ENCODE measurements at places on chromosomes 6 and 20.

DNA sequence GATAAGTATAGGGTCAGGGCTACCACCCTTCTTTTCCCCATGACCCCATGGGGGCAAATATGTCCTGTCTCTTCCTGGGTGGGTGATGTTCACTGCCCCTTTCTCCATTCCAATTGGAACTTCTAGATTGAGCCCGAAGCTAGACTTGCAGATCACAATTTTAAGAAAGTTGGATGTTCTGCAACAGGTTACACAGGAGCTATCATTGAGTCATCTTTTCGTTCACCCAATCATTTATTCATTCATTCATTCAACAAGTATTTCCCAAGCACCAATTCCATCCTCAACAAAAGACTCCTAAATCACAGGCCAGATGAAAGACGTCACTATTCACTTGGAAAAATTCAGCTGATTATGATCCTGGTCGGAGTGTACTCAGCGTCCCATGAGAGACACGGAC is 71.0 kb upstream of the FOXP4 start:
- no peak for DNase-seq

DNA sequence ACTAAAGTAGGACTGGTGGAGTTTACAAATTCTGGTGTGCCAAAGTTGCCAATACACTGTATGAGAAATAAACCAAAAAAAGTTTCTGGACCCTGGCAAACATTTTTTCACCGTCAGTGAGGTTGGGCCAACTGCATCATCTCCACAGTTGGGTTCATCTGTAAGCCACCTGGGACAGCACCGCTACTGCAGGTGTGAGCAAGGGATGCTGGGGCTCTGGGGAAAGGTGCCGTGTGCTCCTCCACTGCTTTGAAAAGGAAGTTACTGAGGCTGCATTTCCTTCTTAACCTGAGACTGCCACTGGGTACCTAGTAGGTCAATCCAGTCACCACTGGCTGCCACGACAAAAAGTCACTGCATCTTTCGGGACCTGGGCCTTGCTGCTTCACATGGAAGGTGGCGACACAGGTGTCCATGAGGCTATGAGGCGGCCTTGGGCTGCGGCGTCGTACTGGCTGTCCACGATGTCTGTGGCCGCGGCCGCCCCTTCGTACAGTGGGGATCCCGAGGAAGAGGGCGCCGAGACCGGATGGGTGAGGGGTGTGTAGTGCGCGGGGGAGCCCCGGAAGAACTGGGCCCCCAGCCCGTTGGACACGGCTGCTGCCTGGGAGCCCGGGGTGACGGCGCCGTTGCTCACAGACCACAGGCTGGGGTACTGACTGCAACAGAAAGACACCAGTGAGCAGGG is 9.6 kb downstream of the TBXT start:
- no peak for DNase-seq

GRCh38 chr20:48608756-48609155 is 219.0 kb downstream of the PREX1 start:
- DNase-seq = no peak

DNA sequence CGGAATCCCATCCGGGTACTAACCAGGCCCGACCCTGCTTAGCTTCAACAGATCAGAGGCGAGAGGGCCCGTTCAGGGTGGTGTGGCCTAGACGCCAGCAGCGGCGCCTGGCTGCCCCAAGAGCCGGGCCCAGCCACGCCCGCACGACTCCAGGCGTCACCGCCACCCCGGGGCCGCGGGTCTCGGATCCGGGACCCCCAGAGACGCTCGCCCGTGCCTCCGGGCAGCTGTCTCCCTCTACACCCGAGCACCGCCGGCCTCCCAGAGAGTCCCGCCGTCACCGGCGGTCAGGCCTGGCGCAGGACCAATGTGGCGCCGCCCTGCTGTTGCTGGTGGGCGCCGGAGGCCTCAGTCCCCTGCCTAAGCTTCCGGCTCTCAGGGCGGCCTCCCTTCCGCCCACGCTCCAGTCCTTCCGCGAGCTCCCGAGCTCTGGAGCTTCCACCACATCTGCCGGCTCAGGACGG is 441.2 kb upstream of the DEFB115 start:
- no peak for DNase-seq

- DNase-seq = no peak
Observed at GRCh38 chr6:113570161-113570560, 287.0 kb upstream of the MARCKS start.

DNA sequence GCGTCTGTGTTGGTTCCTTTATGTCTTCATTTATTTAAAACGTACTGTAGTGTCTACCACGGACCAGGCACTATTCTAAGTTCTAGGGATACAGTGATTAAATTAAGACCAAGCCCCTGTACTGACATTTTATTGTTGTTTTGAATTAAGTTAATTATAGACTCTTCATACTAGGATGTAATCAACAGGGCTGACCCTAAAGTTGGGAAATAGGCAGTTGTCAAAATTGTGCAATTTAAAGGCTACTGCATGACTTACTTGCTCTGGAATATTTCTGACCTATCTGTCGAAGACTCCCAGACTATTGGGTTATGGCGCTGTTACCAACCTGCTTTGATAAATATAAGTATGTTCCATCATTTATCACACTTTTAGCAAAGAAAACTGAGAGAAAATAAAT is 6.7 kb downstream of the MYO6 start:
- DNase-seq = no peak

GRCh38 chr6:139256087-139256486 is 35.7 kb downstream of the TXLNB start:
- no peak for DNase-seq

DNA sequence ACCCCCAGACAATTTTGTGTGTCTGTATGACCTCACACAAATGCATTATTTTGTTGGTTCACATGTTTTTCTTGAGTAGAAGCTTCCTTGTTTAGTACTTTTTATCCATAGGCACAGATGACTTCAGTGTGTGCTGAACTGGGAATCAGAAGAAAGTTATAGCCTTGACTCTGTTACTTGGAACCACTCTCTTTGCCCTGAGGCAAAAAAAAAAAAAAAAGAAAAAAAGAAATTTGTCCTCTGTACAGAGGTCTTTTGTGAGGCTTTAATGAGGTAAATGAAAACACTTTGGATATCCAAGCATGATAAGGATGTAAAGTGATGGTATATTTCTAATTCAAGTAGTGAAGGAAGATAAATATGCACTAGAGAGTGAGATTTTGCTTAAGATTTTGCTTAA is 51.9 kb downstream of the TRMT11 start:
- no peak for DNase-seq

DNA sequence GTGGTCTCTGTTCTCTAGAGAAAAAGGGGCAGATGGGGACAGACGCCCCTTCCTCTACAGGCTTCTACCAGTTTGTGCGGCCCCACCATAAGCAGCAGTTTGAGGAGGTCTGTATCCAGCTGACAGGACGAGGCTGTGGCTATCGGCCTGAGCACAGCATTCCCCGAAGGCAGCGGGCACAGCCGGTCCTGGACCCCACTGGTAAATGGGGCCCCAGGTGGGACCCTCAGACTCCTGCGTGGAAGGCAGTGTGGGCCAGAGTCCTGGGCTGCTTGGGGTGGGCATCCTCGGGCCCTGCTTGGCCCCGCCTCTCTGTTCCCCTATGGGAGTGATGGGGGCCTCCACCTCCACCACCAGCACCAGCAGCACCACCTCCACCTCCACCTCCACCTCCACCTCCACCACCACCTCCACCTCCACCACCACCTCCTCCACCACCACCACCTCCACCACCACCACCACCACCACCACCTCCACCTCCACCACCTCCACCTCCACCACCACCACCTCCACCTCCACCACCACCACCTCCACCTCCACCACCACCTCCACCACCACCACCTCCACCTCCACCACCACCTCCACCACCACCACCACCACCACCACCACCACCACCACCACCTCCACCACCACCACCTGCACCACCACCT is 3.2 kb upstream of the TNFRSF6B start:
- no peak for DNase-seq

DNA sequence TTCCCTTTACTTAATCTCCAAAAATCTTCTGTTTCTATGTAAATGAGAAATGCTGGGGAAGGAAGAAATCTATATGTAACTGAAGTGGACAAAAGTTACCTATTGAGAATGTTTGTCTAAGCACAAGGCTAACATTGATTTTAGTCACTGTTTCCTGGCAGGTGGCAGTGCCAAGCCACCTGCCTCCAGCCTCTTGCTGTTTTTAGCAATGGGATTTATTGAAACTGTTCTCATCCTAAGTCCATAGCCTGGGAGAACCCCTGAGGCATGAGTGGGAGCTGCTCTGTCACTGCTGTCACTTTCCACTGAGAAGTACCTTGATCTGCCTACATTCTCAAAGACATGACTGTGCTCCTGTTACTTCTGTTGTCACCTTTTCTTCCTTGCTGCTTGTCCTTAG is 14.7 kb downstream of the ENPP3 start:
- no peak for DNase-seq

DNA sequence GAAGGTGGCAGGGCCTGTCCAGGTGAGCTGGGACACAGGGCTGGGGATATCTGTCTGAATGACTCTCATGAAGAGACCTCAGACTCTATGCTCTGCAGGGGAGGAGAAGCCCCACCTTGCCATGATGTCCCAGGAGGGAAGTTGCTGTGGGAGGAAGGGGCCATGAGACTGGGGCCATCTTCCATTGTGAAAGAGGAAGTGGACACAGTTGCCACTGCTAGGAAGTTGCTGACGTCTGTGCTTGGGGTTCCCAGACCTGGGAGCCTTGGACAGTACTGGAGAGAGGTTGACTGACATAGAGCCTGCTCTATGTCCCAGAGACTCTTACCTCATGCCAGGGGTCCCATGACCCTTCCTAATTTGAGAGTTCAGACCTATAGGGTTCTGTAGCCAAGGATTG is 24.5 kb downstream of the SIRPB1 start:
- no peak for DNase-seq

DNA sequence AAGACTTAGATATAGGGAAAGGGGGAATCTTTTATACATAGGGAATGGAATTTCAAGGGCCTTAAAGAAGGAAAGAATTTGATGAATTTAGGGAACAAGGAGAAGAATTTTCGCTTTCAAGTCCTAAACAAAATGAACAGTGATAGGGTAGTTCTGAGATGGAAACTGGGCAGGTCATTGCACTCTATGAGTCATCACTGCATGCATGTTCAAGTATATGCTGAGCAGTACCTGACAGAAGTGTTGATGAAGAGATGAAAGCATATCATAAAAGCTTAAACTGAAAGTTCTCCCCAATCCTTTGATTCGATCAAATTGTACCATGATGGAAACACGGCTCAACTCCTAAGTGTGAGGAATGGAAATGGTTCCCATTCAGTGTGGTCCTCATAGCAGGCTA is 271.0 kb downstream of the TSHZ2 start:
- DNase-seq = no peak

DNA sequence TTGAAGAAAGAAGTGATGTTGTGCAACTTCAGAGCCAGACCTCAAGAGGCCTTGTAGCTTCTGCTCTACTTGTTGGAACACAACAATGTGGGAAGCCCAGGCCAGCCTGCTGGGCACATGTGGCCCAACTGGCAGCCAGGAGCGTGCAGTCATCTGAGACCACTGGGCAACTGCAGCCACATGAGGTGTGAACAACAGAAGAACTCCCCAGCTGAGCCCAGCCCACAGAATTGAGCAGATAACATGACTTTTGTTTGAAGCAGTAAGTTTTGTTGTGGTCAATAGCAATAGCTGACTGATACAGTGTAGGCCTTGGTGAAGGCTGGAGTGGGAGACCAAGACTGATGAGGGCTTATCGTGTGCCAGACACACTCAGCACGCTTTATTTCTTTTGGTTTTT is 8.6 kb upstream of the ADAM33 start:
- no peak for DNase-seq

DNA sequence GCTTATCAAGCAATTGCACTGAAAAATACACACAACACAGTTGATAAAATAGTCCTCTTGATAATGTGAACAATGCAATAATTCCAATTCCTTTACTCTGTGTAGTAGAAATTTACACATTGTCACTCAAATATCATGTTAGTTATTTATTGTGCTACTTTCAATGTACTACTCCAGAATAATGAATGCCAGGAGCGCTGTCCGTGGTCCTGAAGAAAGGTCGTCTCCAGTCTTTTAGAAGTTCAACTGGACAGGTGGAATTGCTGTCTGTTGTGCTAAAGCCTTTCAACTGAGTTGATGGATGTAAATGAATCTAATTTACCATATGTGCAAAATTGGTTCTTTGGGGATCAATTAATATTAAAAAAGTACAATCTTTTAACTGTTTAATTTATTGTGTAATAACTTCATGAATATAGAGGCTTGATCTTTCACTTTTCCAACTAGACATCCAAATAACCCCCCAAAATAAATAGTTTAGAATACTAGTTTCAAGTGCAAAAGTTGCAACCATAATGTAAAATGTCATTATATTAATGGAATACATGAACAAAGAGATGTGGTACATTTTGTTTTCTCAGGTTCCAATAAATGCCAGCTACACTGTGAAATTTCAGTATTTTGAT is 3.2 kb downstream of the GRIK2 start:
- DNase-seq = peak; percentile 82

- DNase-seq = no peak
Observed at GRCh38 chr6:143299253-143300166, 151.0 kb downstream of the ADAT2 start.

DNA sequence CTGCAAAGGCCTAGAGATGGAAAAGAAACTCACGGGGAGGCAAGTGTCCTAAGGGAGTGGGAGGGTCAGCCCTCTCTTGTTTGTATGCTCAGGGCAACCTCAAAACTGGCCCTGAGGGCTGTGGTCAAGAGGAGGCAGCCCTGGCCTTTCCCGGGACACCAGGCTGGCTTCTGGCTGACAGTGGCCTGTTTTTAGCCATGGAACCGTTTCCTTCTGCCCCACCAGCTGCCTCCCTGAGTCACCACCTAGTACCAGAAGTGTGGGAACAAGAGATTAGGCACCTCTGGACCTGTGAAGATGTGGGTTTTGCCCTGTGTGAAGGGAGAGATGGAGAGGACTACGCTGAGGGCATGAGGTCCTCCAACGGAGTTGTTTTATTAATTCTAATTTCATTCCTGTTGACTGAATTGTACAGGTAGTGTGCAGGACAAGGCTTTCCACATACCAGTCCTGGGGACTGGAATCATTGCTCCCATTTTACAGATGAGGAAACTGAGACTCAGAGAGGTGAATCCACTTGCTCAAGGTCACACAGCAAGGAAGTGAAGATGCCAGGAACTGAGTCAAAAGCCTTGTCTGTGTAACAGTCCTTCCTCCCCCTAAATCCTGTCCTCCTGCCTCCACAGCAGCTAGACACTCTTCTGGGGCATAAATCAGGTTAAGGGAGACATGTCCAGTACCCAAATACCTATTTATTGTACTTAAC is 5.5 kb downstream of the FOXS1 start:
- DNase-seq = no peak

DNA sequence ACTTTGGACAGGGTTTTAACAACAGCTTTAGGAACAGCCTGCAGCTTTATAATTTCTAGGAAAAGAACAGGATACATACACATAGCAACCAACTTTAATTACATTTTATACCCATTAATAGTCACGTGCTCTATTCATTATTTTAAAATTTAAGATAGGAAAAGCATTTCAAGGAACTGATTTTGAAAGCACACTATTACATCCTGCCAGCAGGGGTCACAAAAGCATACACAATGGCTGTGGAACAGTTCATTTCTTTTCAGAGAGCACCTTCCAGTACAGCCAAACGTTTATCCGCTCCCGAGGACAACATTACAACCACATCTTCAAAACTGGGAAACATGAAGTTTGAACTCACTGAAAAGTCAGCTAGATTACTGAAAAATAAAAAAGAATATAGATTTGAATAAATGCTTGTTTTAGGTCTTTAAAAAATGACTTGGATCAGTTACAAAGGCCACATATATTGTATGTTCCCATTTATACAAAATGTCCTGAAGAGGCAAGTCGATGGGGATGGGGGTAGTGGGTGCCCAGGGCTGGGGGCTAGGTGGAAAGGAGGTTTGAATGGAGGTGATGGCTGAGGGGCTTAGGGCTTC is 104.6 kb upstream of the EXOC2 start:
- peak; percentile 39 for DNase-seq

- no peak for DNase-seq
Observed at GRCh38 chr6:3147914-3148757, 9.2 kb downstream of the TUBB2A start.
